ENCODE measurements at places on chromosomes 6 and 20.

DNA sequence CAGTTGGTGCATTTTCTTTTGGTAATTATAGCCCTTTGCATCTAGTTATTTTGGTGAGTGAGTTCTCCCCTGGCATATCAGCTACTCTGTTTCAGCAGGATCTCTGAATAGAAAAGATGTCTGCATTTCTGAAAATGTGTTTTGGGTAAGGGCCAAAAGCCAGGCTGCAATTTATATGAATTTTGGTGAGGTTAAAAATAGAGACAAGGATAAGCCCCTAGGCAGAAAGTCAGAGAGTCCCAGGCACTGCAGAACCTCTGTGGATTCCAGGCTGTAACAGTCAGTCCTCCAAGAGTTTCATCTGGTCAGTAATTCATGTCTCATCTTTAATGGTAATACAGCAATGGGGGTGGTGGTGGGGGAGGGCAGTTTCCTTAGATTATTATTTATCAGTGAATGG lies 53.0 kb downstream of the HDGFL1 start:
- no peak for DNase-seq

DNA sequence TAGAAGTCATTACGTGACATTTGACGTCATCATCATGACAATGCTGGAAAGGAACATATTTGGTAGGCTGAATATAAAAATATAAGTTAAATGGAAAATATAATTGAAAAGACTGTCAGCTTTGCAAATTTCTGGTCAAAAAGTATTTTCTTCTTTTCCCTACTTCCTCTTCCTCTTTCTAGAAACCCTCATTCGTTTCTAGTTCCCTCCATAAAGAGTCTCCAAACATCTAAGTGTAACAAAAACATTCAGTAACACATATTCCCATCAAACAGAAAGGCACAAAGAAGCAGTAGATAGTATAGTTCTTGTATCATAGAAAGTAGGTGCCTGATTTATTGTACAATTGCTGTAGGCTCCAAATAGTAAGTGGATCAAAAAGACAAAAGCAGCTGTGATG lies 150.8 kb upstream of the FAM83B start:
- DNase-seq = no peak

DNA sequence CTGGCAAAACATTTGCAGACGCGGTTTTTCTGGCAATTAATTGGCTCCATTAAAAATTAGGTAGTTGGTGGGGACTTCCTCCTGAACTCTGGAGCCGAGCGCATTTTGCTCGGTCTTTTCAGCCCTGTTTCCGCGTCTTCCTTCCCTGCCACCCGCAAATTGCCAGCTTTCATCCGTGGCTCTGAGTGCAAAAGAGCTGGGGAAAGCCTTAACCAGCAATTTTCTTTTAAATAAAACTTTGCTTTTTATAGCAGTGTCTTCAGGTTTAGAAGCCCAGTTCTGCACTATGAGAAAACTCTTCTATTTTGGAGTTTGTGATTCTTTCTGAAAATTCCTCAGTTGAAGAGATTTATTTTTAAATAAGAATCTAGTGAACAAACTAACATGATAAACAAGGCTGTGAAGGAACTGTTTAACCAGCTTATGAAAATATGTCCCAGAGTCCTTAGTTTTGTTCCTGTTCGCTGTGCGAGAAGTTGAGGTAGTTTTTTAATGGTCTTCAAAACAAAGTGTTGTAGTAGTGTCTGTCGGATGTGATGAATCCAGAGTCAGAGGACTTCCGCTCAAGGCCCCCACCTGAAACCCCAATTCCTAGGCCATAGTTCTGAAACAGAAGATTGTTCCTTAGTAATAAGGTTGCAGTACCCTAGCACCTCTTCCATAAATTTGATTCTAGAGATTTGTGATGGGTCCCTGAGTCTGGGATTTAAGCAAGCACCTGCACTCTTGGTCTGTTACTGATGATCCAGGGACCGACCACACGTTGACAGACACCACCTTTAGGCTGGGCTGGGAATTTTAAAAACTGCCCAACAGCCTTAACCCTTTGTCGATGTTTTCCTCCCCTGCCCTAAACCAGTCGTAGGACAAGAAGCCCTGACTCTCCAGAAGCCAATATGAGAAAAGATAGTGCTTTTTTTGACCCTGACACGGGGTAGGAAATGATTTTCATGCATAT lies 950 bp downstream of the KCTD20 start:
- DNase-seq = no peak

DNA sequence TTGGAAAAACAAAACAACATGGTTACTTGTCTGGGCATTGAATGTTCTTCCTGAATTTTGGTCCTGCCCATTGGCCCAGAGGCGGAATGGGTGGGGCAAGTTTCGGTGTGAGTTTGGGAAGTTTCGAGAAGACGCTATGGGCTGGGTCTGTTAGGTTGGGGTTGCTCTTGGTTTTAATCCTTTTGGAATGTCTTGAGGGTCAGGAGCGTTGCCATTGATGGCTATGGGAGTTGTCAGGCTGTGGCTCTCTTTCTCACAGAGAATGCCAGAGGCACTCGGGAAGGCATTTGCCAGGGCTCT lies 135.0 kb downstream of the LRRC1 start:
- DNase-seq = no peak

DNA sequence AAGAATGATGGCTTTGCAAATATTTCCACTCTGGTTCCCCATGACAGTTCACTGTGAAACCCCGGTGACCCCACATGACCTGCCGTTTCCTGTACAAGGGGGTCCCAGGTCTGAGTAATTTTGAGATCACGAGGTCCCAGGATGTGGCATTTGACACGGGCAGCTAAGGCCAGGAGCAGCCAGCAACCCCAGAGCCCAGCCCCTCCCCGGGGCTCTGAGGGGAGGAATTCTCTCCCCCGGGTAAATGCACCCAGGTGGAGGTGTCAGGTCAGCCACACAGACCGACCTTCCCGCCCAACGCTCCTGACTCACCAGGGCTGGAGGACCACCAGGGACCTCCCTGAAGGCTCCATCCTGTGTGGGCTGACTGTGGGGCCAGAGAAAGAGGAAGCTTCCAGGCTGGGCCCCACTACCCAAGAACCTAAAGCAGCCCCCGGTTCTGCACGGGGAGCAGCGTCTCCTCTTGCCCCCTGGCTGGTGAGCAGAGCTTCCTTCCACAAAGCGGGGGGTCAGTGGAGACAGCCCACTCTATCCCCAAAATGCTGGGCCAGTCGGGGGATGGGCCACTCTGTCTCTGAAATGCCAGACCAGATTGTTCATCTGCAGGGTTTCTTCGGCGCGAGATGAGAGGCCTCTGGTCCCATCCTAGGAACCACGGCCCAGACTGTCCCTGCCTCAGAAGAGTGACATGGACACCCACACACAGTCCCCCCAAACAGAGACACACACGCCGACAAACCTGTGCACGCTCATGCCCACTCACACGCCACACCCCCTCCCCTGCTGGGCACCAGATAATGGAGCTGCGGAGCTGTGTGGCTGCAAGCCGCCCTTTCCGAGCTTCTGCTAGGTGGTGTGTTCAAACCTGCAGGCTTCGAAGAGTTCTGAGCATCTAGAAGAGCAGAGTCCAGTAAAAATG lies 23.4 kb upstream of the SLCO4A1 start:
- no peak for DNase-seq

DNA sequence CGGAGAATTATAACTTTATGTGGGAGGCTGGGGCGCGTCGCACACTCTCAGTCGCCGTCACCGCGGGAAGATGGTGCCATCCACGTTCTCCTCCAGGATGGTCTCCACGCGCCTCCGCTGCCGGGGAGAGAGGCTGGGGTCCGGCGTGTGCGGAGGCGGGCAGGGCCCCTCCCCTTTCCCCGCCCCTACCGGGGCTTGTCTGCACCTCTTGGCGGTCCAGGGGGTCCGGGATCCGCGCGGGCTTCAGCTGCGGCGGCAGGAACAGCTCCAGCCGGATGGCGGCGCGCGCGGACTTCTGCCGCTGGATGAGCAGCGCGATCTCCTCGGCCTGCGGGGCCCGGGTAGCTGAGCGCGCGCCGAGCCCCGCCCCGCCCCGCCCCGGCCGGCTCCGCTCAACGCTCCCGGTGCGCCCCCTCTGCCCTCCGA lies 807 bp downstream of the LKAAEAR1 start:
- peak; percentile 59 for DNase-seq

GRCh38 chr6:88763160-88763559 lies 200.3 kb downstream of the RNGTT start:
- DNase-seq = no peak

DNA sequence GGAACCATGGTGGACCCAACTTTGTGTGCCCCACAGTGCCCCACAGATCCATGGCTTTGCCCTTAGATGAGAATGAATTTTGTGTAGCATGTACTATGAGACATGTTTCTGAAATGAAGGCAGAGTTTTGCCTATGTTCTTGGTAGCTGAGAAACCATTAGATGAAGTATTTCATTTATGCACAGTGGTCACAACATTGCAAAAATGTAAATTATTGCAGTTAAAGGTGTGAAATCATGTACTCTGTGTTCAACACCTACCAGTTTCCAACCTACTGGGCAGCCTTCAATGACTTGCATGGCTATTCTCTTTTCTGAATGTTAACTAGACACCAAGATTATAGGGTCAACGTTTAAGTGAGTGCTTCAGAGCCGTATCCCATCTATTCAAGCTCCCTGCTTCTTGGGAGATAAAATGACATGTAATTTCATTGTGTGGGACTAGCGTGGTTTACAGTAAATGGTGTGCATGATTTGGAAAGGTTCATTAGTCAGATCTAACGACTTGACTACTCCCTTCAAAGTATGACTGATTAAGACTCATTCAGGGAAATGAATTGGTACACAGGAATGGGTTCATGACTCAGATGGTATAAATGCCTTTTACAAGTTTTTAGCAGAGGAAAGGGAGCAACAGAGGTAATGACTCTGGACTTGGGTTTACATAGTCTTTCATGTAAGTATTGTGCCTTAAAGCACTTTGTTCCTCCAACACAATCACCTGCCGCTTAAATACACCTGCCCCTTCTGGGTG lies 106.1 kb upstream of the AKIRIN2 start:
- no peak for DNase-seq

- no peak for DNase-seq
Measured at GRCh38 chr20:7195704-7196103, 428.2 kb downstream of the BMP2 start.

GRCh38 chr6:1763404-1763803 lies 153.7 kb downstream of the FOXC1 start:
- no peak for DNase-seq

GRCh38 chr20:57579898-57580447 lies 19.1 kb downstream of the PCK1 start:
- DNase-seq = no peak

GRCh38 chr6:168089186-168090063 lies 10.4 kb upstream of the FRMD1 start:
- DNase-seq = no peak

- DNase-seq = no peak
Measured at GRCh38 chr6:50706575-50706974, 6.8 kb upstream of the TFAP2D start.

DNA sequence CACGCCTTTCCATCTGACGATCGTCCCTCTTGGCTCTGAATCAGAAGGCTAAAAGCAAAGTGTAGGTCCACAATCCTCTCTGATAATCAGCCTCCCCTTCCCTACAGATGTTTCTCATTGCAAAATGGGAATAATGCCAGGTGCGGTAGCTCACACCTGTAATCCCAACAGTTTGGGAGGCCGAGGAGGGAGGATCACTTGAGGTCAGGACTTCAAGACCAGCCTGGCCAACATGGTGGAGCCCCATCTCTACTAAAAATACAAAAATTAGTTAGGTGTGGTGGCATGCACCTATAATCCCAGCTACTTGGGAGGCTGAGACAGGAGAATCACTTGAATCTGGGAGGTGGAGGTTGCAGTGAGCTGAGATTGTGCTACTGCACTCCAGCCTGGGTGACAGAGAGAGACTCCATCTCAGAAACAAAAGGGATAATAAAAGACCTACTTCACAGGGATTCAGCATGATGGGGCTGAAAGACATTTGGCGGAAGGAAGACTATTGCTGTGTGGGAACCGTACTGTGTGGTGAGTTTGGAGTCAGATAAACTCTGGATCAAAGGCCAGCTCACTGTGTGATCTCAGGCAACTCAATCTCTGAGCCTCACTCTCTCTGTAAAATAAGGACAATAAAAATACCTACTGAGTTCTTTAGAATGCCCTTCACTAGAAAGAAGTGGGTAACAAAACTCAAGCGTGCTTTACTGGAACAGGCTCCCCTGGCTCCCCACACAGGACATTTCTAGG lies 15.9 kb upstream of the SLC9A8 start:
- DNase-seq = no peak

DNA sequence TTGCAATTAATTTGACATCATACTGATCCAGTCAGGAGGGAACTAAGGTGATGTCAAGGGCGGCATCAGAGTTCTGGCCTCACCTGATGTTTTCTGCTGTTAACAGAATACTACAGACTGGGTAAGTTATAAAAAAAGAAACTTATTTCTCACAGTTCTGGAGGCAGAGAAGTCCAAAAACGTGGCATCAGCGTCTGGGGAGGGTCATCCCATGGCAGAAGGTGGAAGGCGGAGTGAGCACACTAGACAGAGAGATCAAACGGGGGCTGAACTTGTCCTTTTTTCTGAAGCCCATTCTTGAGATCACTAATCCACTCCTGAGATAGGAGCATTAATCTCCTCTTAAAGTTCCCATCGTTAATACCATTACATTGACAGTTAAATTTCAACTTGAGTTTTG lies 3.3 kb upstream of the MTCH1 start:
- DNase-seq = no peak

All from T-helper 17 cell (primary cell).